ENCODE measurements at places on chromosomes 5 and 9.
A peak's percentile ranks its signal among the peaks of the same experiment; 100 is the strongest.

DNA sequence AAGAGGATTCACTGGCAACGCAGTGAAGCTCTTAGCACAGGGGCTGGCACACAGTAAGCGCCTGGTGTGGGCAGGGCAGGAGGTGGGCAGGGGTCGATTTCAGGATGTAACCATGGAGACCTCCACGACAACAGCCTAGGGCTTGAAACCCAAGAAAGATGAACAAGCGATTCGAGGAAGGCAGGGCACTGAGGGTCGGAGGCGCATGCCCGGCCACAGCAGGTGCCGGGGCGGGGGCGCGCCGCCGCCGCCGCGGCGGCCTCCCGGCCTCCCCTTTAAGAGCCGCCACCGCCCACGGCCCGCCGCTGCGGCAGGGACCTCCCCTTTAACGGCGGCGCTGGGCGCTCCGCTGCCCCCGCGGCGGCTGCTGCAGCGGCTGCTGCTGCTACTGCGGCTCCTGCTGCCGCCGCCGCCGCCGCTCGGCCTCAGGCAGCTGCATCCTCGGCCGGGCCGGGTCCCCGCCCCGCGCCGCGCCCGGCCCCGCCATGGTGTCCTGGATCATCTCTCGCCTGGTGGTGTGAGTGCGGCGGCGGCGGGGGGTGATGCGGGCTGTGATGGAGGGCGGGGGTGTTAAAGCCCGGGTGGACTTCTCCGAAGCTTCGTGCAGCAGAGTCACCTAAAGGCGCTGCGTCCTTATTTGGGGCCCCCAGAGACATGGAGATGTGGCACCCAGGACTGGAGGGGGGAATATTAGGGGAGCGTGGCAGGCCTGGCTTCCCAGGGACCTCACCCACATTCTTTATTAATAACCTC is at the start of gene REEP2:
REEP2 (plus strand) TSS at position 334 of the 753 bp plus-strand sequence; CDS start at position 486, 152 bp downstream.
- DNase-seq, result peak; percentile 75

DNA sequence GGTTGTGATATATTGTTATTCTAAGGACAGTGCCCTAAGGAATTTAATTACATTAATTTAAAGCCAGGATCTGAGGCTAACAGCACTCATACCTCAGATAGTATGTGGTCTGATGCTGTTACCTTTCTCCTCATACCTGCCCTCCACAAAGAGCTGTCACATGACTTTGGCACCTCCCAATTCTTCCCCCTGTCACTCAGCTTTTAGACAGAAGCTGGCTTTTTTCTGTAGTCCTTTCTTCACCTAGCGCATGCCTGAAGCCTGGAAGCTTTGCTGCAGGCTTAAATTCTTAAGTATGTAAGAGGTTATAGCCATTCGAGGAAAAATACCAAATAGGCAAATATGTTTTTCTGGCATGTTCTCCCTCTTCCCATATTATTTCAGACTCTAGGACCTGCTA is 61.0 kb upstream of the ADAMTS19 start:
- no peak for DNase-seq

- DNase-seq, result peak; percentile 74
These were observed 87.6 kb downstream of the ADAMTS6 start for GRCh38 chr5:65394087-65394486.

DNA sequence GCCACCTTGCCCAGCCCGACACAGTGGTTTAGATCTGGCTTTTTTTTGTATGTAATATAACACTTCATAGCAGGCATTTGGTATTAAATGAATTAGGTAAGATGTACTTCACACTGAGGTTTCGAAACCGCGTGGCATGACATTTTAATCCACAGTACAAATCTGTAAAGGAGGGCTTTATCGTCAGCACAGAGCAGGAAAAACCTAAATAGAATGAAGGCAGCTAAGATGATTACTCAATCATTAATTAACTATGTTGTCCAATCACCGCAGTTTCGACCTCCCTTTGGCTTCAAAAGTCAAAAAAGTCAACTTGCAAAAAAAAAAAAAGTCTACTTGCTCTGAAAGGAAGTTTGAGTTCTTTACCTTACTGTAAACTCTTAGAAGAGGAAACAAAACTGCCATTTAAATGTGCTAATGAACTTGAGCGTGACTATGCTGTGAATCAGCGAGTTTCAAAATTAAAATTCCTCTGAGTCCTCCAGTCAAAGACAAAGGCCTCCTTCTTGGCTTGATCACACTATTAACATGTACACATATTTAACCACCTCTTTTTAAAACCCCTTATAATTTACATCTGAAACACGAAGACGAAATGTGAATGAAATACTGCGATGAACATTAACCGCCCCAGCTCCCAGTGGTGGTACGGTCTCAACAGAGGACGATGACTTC is 698 bp upstream of the SEC24A start:
- peak; percentile 20 for DNase-seq

- no peak for DNase-seq
These were observed 28.4 kb downstream of the SV2C start for GRCh38 chr5:76111477-76112174.

GRCh38 chr5:75574791-75575190 is 36.5 kb upstream of the ANKDD1B start:
- DNase-seq, result no peak

DNA sequence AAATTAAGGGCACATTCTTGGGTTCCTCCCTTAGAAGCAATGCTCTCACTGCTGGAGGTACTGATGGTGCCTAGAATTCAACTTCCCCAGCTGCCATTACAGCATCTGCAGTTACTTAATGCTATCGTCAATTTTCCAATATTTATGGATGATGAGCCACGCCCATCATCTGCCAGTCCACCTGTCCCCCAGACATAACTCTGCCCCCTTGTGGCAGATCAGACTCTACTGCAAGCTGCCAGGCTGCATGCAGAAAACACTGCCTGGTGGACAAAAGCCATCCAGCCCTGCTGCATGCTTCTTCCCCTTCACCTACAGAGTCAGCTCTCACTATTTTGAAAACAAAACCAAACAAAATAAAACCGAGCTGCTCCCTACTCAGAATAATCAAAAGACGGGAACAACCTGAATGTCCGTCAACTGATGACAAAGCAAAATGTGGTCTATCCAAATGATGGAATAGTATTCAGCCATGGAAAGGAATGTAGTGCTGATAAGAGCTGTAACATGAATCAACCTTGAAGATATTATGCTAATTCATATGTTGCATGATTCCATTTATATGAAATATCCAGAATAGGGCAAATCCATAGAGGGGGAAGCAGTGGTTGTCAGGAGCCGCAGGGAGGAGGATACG is 66.4 kb downstream of the RETREG1 start:
- no peak for DNase-seq

DNA sequence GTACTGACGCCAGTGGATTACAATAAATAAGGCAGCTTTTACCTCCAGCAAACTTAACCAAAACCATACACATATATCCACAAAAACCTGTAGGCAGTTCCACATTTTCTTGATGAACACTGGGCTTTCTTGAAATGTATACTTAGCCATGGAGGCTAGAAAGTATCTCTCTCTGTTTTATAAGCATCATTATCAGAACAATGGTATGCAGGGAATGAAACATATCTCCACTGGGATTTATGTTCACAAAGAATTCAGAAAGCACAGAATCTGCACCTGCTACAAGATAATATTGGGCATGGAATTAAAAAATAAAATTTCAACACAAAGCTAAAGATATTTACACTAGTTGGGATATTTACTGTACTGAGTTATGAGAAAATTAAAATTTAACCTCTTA is 126.1 kb upstream of the RASA1 start:
- no peak for DNase-seq

DNA sequence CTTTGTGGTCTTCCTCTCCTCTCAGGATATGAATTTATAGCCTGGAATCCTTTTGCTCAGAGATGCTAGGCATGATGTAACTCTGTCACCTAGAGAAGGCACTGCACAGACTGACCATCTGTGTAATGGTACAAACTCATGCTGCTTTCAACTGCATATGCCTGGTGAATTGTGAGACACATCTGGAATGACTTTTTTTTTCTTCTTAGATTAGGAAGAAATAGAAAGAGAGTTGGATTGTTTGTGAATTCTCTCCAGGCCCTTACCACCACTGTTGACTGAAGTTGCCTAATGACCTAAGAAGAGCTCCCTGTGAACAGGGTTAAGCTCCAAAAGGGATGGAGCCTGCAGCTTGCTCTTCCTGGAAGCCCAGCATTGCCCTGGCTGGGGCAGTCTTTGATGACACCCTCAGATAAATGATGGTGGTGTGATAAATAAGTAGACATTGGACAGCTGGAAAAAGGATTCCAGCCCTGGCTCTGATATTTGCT is 47.8 kb upstream of the TRIM32 start:
- no peak for DNase-seq

- no peak for DNase-seq
These were observed 15.1 kb upstream of the IPPK start for GRCh38 chr9:92685022-92685421.

DNA sequence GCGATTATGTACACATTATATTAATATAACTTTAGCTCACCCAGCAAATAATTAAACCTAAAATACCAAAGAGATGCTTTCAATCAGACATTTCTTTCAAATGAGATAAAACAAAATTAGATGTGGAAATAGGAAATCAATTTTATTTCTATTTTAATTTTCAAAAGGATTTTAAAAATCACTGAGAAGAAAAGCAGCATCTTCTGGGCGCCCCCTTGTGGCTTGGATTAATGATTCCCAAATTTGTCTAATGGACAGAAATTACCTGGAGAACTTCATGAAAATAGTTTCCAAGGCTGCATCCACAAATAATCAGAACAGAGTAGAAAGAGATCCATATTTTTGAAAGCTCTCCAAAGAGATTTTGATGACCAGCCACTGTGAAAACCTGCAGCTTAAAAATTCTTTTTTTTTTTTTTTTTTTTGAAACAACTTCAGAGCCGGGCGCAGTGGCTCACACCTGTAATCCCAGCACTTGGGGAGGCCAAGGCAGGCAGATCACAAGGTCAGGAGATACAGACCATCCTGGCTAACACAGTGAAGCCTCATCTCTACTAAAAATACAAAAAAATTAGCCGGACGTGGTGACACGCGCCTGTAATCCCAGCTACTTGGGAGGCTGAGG is 50.9 kb upstream of the CEMIP2 start:
- peak; percentile 28 for DNase-seq

DNA sequence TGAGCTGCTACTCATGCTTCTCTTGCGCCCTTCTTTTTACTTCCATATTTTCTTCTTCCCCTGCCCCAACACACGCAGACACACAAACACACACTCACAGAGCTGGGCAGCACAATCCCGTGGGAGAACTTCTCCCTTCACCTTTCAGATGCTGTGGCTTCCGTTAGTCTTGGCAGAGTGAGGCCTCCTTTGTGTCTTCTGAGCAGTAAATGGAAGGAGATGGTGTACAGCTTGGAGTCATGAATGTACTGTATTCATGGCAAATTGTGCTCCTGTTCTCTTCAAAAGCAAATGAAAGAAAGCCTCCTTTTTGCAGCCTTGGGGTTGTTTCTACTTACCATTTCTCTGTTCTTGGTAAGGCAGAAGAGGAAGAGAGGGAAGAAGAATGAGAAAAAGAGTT is 456.6 kb upstream of the TLE4 start:
- no peak for DNase-seq

GRCh38 chr5:36125868-36126267 is 25.8 kb downstream of the LMBRD2 start:
- no peak for DNase-seq

GRCh38 chr5:17402289-17403121 is 95.5 kb upstream of the TAF11L2 start:
- DNase-seq, result no peak

- no peak for DNase-seq
These were observed 109.4 kb downstream of the CCDC192 start for GRCh38 chr5:127812570-127812969.

DNA sequence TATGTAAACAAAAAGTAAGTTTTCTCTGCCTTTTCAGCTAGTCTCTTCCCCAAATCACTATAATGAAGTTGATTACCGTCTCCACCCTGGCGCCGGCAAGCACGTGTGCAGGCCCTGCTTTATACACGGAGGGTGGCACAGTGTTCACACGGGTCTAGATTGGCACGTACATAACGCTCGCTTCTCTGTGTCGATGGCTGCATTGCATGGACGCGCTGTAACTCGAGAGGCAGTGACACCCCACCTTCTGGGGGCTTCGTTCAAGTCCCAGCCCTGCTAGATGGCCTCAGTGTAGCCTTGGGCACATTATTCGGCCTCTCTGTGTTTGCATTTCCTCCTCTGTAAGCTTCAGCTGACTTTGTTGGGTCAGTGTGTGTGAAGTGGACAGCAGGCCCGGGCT is 223.9 kb downstream of the FANCC start:
- DNase-seq, result no peak

DNA sequence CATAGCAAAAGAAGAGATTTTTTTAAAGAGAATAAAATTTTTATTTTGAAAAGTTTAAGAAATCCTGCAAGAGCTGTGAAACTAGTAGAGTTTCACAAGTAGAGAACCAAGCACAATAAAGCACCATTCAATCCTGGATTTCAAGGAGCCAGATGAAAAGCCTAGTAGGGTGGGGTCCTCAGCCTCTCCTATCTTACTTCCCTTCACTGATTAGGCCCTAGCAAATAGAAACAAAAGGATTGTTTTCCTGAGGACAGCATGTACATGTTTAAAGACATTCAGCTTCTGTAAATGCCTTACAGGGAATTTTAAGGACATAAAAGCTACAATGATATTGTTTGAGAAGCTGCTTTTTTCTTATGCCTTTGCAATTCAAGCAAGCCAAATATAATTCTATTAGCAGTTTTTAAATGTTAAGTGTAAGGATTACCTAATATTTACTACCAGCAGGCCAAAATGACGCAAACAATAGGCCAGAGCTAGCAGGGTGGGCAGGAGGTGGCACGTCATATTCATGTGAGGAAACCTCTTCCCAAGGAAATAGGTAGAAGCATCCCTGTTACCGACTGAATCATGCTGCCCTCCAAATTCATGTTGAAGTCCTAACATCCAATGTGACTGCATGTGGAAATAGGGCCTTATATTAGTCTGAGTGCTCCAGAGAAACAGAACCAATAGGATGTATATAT is 337.6 kb downstream of the MLLT3 start:
- DNase-seq, result no peak

DNA sequence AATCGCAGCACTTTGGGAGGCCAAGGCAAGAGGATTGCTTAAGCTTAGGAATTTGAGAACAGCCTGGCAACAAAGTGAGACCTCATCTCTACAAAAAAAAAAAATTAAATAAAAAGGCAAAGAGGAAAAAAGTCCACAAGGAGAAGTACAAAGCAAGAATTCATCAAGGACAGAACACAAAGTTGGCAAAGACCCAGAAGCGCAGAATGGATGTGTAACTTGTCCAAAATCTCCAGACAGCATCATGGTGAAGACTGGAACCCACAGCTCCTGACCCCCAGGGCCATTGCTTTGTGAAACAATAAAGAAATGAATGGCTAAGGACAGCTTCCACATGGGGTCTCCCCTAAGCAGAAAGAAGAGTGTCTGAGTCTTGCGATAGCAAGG is 7.8 kb downstream of the HSD17B3 start:
- no peak for DNase-seq

GRCh38 chr9:124264823-124265233 is 7.1 kb downstream of the NEK6 start:
- no peak for DNase-seq
